A549 treated with AZD2906 at 1 μM for 4 hours (cell line): ENCODE measurements at places on chromosomes 12 and 14. TPM values are rescaled to one million over a fixed set of nuclear protein-coding genes. Genes with fewer than 3 reads are reported as not detected.

CNTN1 gene
- total RNA-seq: 36.2 to 57.2 TPM (median 51.1 TPM) in 5 replicates

CMA1 gene
- not detected in 5 replicates for total RNA-seq

RIPK3 gene
- not detected in 5 replicates for total RNA-seq

TCL1A gene
- total RNA-seq: not detected in 5 replicates

PTGDR gene
- total RNA-seq: not detected in 5 replicates

GLIPR1L1 gene
- total RNA-seq: not detected in 5 replicates

ZDHHC17 gene
- total RNA-seq: 6.6 to 16.0 TPM (median 9.9 TPM) in 5 replicates

ANO4 gene
- 0.07 to 0.20 TPM (median 0.10 TPM) in 5 replicates for total RNA-seq

OTUB2 gene
- total RNA-seq: 2.4 to 3.4 TPM (median 2.7 TPM) in 5 replicates

RILPL2 gene
- total RNA-seq: 1.3 to 1.7 TPM (median 1.4 TPM) in 5 replicates

RPL6 gene
- 2,103 to 2,330 TPM (median 2,112 TPM) in 5 replicates for total RNA-seq

PRB2 gene
- not detected in 5 replicates for total RNA-seq

NXPH4 gene
- 3.8 to 5.8 TPM (median 5.6 TPM) in 5 replicates for total RNA-seq

GLI1 gene
- total RNA-seq: 4.4 to 5.8 TPM (median 5.4 TPM) in 5 replicates

TRHDE gene
- total RNA-seq: 0.01 to 0.15 TPM (median 0.03 TPM) in 5 replicates

RNASE3 gene
- not detected in 5 replicates for total RNA-seq

ACOT6 gene
- total RNA-seq: not detected in 5 replicates

DCAF4 gene
- total RNA-seq: 24.4 to 33.2 TPM (median 28.2 TPM) in 5 replicates

DIO2 gene
- total RNA-seq: 1.5 to 2.5 TPM (median 1.7 TPM) in 5 replicates

FAM90A1 gene
- 0.07 to 0.20 TPM (median 0.15 TPM) in 5 replicates for total RNA-seq

DDN gene
- 0.50 to 0.82 TPM (median 0.66 TPM) in 5 replicates for total RNA-seq

HNF1A gene
- 3.6 to 4.9 TPM (median 4.6 TPM) in 5 replicates for total RNA-seq

FANCM gene
- total RNA-seq: 4.0 to 5.3 TPM (median 5.0 TPM) in 5 replicates

DTX3 gene
- total RNA-seq: 14.2 to 19.7 TPM (median 18.7 TPM) in 5 replicates

ACSS3 gene
- total RNA-seq: 0.03 TPM in 1 of 5 replicates, not detected in the others

TM9SF1 gene
- 60.6 to 69.9 TPM (median 64.6 TPM) in 5 replicates for total RNA-seq

POTEM gene
- total RNA-seq: not detected in 5 replicates

RIMKLB gene
- 18.0 to 21.2 TPM (median 20.3 TPM) in 5 replicates for total RNA-seq

KLHL33 gene
- 0.01 to 0.03 TPM (median 0.02 TPM) in 4 of 5 replicates, not detected in the other for total RNA-seq

PFKM gene
- 23.1 to 27.6 TPM (median 25.4 TPM) in 5 replicates for total RNA-seq

NOC4L gene
- 39.1 to 63.6 TPM (median 58.2 TPM) in 5 replicates for total RNA-seq

KIF26A gene
- total RNA-seq: 2.5 to 4.7 TPM (median 3.8 TPM) in 5 replicates

BTBD7 gene
- total RNA-seq: 10.5 to 12.1 TPM (median 10.8 TPM) in 5 replicates

CLEC1B gene
- total RNA-seq: not detected in 5 replicates

SMIM41 gene
- total RNA-seq: not detected in 5 replicates

OR6C2 gene
- not detected in 5 replicates for total RNA-seq

VRK1 gene
- 21.9 to 45.7 TPM (median 24.4 TPM) in 5 replicates for total RNA-seq

FGF23 gene
- total RNA-seq: not detected in 5 replicates

KRT75 gene
- 0.09 to 0.17 TPM (median 0.11 TPM) in 4 of 5 replicates, not detected in the other for total RNA-seq

SERPINA10 gene
- not detected in 5 replicates for total RNA-seq

MDM1 gene
- total RNA-seq: 5.4 to 7.4 TPM (median 6.3 TPM) in 5 replicates

TAS2R43 gene
- not detected in 5 replicates for total RNA-seq

OR4Q3 gene
- total RNA-seq: not detected in 5 replicates

C14orf132 gene
- 6.0 to 7.2 TPM (median 6.8 TPM) in 5 replicates for total RNA-seq

DAD1 gene
- 341 to 368 TPM (median 352 TPM) in 5 replicates for total RNA-seq

ALDH1L2 gene
- total RNA-seq: 2.5 to 4.0 TPM (median 3.5 TPM) in 5 replicates

RHEBL1 gene
- total RNA-seq: 3.2 to 5.1 TPM (median 4.1 TPM) in 5 replicates

GALNT16 gene
- total RNA-seq: 2.6 to 3.1 TPM (median 2.7 TPM) in 5 replicates

STON2 gene
- 1.5 to 2.2 TPM (median 1.7 TPM) in 5 replicates for total RNA-seq

FOXN3 gene
- total RNA-seq: 4.2 to 6.0 TPM (median 5.9 TPM) in 5 replicates

KCNC2 gene
- total RNA-seq: not detected in 5 replicates

SLC25A21 gene
- total RNA-seq: 0.68 to 1.2 TPM (median 0.87 TPM) in 5 replicates

CD69 gene
- total RNA-seq: not detected in 5 replicates

ENDOU gene
- total RNA-seq: 0.02 to 0.07 TPM (median 0.05 TPM) in 4 of 5 replicates, not detected in the other

OTOGL gene
- 0.02 TPM in 1 of 5 replicates, not detected in the others for total RNA-seq

E2F7 gene
- total RNA-seq: 6.3 to 8.6 TPM (median 7.2 TPM) in 5 replicates

TTC9 gene
- 3.0 to 3.8 TPM (median 3.2 TPM) in 5 replicates for total RNA-seq

LIN7A gene
- total RNA-seq: 0.19 to 0.35 TPM (median 0.22 TPM) in 5 replicates

ST8SIA1 gene
- 0.06 to 0.07 TPM in 2 of 5 replicates, not detected in the others for total RNA-seq
